ENCODE measurements at places on chromosomes 12 and 14. TPM values are rescaled to one million over a fixed set of nuclear protein-coding genes. Genes with fewer than 3 reads are reported as not detected.

The GPX2 gene
- total RNA-seq, result not detected

The NYNRIN gene
- total RNA-seq, result 0.37 TPM

The TAS2R7 gene
- total RNA-seq, result not detected

The MYO1H gene
- total RNA-seq, result not detected

The TEX52 gene
- total RNA-seq, result not detected

The PTGER2 gene
- 0.19 TPM for total RNA-seq

The RPL10L gene
- total RNA-seq, result not detected

The ANKS1B gene
- not detected for total RNA-seq

The LMNTD1 gene
- 0.30 TPM for total RNA-seq

The AMDHD1 gene
- total RNA-seq, result 0.45 TPM

The EGLN3 gene
- total RNA-seq, result 0.45 TPM

The MYL2 gene
- total RNA-seq, result not detected

The SPTLC2 gene
- 17.9 TPM for total RNA-seq

The TNFAIP2 gene
- total RNA-seq, result 46.0 TPM

The FOXN4 gene
- not detected for total RNA-seq

The SLC10A1 gene
- not detected for total RNA-seq

The GLT8D2 gene
- 2.2 TPM for total RNA-seq

The CDCA3 gene
- total RNA-seq, result 88.8 TPM

The ITGB7 gene
- 2.2 TPM for total RNA-seq

The VWF gene
- total RNA-seq, result 0.15 TPM

The NTN4 gene
- total RNA-seq, result 21.4 TPM

The RNASE1 gene
- not detected for total RNA-seq

The P2RX2 gene
- not detected for total RNA-seq

The NOP9 gene
- 14.6 TPM for total RNA-seq

The IL22 gene
- not detected for total RNA-seq

The KLRC4 gene
- total RNA-seq, result not detected

The KRT3 gene
- not detected for total RNA-seq

The CELA1 gene
- not detected for total RNA-seq

The LRCOL1 gene
- 0.19 TPM for total RNA-seq

The TMEM119 gene
- not detected for total RNA-seq

The COX8C gene
- not detected for total RNA-seq

The YLPM1 gene
- total RNA-seq, result 12.9 TPM

The GUCY2C gene
- not detected for total RNA-seq

The SYT10 gene
- total RNA-seq, result 0.15 TPM

The CTSG gene
- not detected for total RNA-seq

The SRRM4 gene
- not detected for total RNA-seq

The KIF26A gene
- total RNA-seq, result not detected

The ALDH1L2 gene
- 18.5 TPM for total RNA-seq

The RAD51AP1 gene
- total RNA-seq, result 41.8 TPM

The WSCD2 gene
- total RNA-seq, result not detected

All from A375 (cell line).